Posterior cingulate gyrus (tissue), 11 donors: ENCODE measurements at places on chromosomes 7 and 10.

- DNase-seq, result no peak
These were observed 703.5 kb upstream of the SEMA3D start for GRCh38 chr7:85890244-85890811.

- no peak for DNase-seq
These were observed 253.6 kb downstream of the KCNMA1 start for GRCh38 chr10:77383861-77384553.

- DNase-seq, result no peak
These were observed 31.2 kb downstream of the ITIH5 start for GRCh38 chr10:7635408-7636125.

DNA sequence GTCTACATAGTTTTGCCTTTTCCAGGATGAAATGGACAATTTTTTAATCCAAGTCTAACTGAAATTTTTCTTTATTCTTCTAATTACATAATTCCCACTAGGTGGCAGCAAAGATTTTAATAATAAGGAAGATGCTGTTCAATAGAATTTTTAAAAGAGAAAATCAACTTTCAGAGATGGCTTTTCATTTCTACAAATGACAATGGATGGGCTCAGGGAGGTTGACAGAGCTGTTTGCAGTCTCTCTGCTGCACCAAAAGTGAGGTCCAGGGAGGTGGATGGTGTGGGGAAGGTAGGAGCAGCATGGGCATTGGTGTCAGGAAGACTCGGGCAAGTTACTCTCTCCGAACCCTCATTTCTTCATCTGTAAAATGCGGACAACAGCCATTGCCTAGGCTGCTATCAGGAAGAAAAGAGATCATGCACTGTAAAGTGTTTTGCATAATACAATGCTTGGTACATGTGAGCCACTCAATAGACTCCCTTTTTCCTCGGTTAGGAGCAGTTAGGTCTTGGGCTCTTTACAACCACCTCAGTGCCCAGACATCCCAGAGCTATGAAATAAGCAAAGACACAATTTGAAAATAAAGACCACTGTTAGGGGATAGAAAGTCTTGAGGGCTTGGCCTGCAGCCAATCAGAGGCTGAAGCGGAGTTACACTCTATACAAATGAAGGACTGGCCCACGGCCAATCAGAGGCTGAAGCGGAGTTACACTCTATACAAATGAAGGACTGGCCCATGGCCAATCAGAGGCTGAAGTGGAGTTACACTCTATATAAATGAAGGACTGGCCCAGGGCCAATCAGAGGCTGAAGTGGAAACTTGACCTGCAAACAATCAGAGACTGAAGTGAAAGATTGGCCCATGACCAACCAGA, 107.1 kb downstream of the ABLIM1 start:
- DNase-seq, result no peak

DNA sequence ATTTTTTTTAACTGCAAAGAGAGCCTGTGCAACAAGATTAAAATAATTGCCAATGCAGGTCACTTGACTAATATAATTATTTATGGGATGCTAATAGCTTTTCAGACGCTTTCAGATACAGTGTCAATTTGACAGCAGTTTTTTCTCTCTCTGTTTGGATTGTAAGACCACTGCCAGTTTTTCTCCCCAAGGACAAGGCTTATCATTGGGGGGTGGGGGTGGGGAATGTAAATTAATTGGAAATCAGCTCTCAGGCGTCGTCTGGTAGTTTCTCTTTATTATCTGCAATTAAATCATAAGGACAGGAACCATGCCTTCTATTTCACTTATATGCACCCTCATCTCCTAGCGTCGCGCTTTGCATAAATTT, 559 bp upstream of the LRGUK start:
- no peak for DNase-seq

DNA sequence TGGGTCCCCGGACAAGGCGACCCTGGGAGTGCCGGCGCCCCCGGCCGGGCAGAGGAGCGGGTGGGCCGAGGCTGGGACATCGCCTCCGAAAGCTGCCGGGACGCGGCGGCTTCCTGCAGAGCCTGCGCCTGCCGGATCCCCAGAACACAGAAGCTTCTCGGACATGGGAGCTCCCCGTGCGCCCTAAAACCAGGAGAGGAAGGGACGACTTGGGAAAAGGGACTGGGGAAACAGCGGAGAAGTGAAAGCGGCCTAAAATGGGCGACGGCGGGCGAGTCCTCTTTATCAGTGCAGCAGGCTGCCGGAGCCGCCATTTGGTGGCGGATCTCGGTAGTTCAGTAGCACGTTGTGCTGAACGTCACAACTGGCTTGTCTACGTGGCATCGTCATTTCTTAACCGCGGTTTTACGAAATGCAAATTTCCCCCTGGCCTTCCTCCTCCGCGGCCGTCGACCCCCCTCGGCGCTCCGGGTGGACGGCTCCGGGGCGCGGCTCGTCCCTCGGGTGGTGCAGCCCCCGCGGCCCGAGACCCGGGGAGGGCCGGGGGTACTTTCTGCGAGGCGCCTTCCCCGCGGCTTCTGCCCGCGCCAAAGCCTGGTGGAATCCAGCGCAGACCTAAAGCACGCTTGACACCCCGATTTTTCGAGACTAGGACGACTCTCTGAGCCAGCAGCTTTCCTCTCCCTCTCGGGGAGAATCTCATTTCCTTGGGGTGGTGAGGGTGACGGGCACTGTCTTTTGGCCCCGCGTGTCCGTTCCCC, 9.9 kb upstream of the SPAG6 start:
- peak; percentile 36 for DNase-seq

- DNase-seq, result no peak
These were observed 14.5 kb downstream of the NOBOX start for GRCh38 chr7:144388950-144389349.

GRCh38 chr10:129525401-129525801, 58.4 kb downstream of the MGMT start:
- DNase-seq, result no peak

DNA sequence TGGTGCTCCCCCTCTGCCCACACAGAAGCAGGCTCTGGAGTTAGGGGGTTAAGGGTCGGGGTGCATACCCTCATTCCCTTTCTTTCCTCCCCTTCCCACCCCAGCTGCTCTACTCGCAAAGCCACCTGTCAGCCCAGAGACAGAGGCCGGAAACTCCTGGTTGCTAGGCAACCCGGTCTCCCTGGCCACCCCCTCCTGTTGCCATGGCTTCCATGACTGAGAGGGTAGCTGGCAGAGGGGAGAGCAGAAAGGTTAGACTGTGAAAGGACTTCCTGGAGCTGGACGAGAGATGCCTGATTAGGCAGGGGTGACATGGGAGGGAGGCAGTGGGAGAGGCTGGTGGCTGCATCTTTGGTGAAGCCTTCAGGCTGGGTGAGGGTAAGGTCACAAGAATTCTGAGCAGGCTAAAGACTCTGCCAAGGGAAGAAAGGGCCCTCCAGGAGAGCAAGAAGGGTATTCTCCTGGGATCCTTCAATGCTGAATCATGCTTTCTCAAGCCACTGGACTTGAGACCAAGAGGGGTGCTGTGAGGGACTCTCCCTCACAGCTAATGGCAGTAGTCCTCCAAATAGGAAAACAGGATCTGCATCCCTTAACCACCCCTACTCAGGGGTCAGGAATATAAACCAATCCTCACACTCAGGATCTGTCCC, 5.4 kb downstream of the PSD start:
- DNase-seq, result no peak
